ENCODE measurements at places on chromosomes 16 and 17.
A peak's percentile ranks its signal among the peaks of the same experiment; 100 is the strongest.

GRCh38 chr17:20180661-20181060 is 171.5 kb downstream of the SPECC1 start:
- no peak for DNase-seq

DNA sequence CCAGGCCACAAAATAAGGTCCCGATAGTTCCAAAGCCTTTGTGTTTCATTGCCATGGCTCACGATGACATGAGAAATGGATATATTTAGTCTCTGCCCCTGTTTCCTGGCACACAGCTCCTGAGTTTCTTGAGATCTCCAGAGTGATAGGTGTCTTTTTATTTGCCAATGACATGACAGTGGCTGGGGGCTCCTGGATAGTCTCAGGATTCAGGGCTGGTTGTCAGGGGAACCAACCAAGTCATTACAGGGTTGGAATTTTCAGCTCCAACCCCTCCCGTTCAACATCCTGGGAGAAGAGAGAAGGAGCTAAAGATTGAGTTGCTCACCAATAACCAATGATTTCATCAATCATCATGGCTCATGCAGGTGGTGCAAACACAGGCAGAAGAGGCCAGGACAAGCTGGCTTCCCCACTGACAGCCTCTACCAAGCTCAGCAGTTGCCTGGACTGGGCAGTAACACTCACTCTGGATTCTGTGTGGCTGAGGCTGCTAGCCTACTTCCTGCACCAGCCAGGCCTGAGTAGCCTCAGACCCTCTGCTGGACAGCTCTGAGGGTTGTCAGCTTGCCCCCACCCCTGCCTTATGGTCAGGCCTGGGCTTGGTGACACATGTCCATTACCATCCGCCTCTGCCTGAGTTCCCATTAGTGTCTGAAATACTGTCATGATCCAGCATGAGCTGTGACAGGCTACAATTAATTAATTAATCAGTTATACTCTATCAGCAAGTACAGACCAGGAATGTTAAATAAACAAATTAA is 534.4 kb upstream of the CDH5 start:
- DNase-seq, result no peak

GRCh38 chr17:33847900-33848299 is 407.2 kb upstream of the CCL2 start:
- DNase-seq, result no peak

GRCh38 chr17:1008008-1008761 is 11.3 kb downstream of the TIMM22 start:
- no peak for DNase-seq

GRCh38 chr17:77779711-77780539 is 178.6 kb upstream of the TNRC6C start:
- DNase-seq, result peak; percentile 14

- DNase-seq, result no peak
Observed at GRCh38 chr17:36498560-36499300, 12.2 kb downstream of the ZNHIT3 start.

DNA sequence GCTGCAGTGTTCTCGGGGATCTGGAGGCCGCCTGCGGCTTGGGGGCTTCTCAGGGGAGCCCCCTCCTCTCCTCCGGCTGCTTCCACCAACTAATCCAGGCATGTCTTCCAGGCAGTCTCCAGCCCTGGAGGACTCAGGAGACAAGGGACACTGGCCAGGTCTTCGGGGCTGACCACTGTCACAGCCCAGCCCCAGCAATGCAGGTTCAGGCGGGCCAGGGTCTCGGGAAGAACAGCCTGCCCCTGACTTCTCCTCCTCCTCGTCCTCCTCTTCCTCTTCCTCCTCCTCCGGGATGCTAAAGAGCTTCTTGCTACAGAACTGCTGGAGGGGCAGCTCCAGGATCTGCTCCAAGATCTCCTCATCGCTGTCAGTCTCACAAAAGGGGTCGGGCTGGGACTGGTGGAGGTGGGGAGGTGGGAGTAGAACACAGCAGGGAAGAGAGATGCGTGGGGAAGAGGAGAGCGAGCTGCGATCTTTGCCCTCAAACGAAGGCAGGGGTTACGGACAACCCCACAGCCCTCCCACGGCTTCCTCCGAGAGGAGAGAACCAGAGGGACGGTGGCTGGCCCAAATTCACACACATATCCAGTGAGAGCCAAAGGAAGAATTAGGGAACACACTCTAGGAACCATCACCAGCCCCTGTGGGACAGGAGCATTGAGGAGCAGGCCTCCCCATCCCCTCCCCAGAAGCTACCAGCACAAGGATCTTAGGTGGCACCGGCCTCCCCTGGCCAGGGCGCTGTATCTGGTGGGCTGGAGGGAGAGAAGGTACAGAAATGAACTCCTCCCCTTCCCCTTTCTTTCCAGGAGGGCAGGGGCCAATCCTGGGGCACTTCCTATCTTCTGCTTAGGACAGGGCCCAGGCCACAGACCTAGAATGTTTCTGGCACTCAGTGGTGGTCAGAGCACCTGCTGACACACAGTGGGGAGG is 19.3 kb downstream of the TSPOAP1 start:
- DNase-seq, result no peak

DNA sequence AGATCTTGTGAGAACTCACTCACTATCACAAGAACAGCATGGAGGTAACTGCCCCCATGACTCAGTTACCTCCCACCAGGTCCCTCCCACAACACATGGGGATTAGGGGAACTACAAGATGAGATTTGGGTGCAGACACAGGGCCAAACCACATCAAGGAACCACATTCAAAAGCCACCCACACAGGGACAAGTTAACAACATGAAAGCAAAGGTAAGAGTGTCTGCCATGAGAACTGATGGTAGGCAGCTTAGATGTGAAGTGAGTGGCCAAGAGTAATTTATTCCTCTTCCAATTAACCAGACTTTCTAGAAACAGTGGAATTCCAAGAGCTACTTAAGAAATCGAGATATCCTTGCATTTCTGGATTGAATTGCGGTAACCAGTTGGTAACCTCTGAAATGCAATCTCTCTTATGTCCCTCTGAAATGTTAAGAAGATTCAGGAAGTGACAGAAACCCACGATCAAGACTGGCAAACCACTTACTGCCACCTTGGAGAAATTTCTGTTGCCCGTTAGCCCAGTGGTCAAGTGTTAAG is 167.4 kb upstream of the CACNG5 start:
- DNase-seq, result no peak

GRCh38 chr16:66801320-66802105 is at the start of gene TERB1:
TSS of gene TERB1 (minus strand) at chr16:66801584. CDS start at chr16:66796798, 4,786 bp downstream.
- no peak for DNase-seq

GRCh38 chr17:72382971-72383722 is 262.3 kb downstream of the SOX9 start:
- DNase-seq, result no peak

GRCh38 chr16:82340531-82340930 is 170.5 kb upstream of the MPHOSPH6 start:
- no peak for DNase-seq

- no peak for DNase-seq
Observed at GRCh38 chr16:88505405-88506082, 52.5 kb downstream of the ZFPM1 start.

DNA sequence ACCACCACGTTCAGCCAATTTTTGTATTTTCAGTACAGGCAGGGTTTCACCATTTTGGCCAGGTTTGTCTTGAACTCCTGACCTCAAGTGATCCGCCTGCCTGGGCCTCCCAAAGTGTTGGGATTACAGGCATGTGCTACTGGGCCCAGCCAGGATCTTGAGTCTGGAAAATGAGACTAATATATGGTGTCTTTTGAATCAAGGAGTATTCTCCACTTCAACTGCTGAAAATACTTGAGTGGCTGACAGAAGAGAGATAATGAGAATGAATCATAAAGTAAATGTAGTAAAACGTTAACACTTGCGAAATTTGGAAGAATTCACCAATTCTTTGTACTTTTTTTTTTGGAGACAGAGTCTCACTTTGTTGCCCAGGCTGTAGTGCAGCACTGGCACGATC is 16.6 kb downstream of the SMYD4 start:
- no peak for DNase-seq

DNA sequence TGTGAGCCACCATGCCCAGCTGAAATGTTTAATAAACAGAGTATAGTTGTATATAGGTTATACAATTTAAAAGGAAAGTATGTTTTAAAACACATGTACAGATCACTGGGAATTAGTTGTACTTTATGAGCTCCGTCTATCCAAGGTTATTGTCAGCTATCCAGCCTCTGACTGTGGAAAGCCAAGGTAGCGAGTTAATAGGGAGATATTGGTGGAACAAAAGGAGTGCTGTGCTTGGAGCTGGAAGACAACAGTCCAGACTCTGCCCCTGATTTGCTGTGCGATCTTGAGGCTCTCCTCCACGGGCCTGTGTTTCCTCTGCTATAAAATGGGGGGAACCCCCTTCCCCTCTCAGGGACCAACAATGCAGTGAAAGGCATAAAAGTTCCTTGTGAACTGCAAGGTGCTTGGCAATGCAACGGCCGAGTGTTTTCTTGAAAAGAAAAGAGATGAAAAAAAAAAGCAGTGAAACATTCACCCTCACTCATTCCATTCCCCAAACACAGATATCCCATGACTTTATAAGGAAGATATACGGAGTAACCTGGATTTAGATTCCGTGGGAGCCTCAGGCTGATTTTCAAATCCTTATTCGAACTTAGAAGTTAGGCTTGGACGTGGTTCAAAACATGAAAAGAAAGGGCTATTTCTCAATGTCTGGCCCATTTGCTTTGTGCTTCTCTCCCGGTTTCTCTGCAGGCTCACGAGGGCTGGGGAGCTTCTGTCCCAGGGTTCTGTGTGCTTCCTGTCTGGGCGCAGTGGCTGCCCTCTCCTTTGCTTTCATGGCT is 34.1 kb downstream of the CUEDC1 start:
- peak; percentile 52 for DNase-seq

DNA sequence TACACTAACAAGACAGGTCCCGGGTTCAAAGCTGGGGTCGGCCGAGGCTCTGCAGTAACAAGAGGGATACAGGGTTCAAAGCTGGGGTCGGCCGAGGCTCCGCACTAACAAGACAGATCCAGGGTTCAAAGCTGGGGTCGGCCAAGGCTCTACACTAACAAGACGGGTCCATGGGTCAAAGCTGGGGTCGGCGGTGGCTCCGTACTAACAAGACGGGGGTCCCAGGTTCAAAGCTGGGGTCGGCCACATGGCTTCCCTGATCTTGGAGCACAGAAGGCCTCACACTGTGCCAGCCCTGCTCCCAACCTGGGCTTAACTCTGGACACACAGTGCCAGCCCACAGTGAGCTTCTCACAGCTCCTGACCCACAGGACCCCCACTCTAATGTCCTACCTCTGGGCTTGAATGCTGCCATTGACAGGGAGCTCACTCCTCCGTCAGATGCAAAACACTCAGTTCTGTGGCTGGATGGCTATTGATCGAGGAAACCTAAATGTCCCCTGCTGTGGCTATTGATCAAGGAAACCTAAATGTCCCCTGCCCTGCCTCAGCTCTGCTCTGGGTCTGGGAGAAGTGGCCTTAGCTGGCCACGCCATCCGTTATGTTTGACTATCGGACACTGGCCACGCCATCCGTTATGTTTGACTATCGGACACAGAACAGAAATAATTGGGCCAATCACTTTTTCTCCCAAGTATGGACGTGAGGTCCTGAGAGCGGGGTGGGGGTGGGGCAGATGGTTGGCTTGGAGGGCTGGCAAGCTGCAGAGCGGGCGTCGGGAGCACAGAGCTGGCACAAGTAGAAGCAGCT is 54.6 kb upstream of the DOC2B start:
- DNase-seq, result no peak

Data from fibroblast of skin of abdomen (primary cell).